ENCODE measurements at places on chromosomes 13 and 19.

- DNase-seq = no peak
These were observed 780.8 kb downstream of the GPC5 start for GRCh38 chr13:92179223-92179622.

DNA sequence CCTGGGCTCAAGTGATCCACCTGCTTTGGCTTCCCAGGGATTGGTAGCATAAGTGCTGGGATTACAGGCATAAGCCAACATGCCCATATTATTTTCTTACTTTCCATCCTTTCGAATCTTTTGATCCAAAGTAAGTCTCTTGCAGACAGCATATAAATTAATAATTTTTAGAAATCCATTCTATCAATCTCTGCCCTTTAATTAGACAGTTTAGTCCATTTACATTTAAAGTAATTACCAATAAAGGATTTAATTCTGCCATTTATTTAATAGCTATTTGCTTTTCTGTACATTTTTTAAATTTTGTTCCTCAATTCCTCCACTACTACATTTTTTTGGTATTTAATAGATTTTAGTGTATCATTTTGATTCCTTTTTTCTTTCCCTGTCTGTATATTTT lies 7.3 kb upstream of the URI1 start:
- no peak for DNase-seq

DNA sequence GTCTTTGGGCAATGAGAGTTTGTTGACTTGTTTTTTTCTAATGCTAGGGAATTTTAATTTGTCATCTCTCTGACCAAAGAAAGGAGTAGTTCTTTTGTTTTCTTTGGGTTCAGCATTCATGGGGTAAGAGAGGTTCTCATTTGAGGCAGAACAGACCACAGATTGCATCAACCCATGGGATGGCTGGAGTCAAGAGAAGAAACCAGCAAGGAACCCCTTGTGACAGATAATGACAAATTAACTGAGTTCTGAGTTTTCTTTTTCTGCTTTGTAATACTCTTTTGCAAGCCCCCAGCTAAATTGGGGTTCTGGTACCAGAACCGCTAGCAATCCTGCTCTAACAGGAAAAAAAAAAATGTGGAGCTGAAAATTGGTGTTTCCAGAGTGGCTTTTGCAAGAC lies 864.1 kb downstream of the DIAPH3 start:
- no peak for DNase-seq

GRCh38 chr13:73960474-73960873 lies 173.7 kb downstream of the KLF12 start:
- no peak for DNase-seq

DNA sequence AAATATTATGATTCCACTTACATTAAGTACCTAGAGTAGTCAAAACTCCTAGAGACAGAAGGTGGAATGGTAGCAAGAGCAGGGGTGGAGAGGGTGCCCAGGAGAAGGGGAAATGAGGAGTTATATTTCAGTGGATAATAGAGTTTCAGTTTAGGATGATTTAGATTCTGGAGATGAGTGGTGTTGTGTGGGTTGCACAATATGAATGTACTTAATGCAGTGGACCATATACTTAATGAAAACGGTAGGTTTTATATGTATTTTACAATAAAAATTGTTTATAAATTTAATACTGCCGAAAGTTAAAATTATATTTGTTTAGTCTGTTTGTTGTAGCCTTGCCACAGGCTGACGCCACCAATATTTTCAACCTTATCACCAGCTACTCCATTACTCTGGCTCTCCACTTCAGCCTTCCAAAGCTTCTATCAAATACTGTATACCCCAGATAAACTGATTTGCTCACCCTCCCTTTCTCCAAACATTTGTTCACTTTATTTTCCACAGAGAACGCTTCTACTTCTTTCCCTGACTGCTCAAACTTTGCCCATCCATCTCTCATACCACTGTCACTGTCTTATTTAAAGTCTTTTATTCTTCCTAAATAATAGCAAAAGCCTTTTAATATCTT lies 1.4 kb upstream of the RBM26 start:
- no peak for DNase-seq

- DNase-seq = no peak
These were observed 52.5 kb downstream of the MTUS2 start for GRCh38 chr13:28872427-28873176.

DNA sequence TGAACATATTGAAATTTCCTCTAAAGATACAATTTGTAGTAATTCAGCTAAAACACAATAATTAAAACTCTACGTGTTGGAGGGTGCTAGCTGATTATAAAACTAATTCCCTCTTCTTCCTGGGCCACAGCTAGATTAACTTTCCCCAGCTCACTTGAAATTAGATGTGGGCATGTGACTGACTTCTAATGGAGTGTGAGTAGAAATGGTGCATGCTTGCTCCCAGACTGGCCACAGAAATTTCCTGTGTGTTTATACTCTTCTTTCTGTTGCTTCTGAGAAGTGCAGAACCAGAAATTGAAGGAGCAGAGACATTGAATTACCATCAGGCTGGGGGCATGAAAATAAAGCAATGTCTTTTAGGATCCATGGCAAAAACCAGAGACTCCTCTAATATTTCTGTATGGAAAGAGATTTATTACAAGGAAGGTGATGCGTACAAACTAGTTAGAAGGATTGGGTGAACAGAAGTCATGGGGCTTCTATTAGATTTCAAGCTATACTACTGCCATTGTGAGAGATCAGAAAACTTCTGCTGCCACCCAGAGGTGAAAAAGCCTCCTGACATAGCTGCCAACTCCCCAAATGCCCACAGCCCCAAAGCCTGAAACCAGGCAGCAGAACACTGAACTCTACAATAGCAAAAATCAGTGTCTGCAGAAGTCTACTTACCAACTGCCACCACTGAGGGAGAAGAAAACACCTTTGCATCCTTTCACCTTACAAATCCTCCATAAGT lies 379.2 kb upstream of the MIR17HG start:
- DNase-seq = no peak

- no peak for DNase-seq
These were observed 20.8 kb downstream of the NLRP4 start for GRCh38 chr19:55857149-55857548.

DNA sequence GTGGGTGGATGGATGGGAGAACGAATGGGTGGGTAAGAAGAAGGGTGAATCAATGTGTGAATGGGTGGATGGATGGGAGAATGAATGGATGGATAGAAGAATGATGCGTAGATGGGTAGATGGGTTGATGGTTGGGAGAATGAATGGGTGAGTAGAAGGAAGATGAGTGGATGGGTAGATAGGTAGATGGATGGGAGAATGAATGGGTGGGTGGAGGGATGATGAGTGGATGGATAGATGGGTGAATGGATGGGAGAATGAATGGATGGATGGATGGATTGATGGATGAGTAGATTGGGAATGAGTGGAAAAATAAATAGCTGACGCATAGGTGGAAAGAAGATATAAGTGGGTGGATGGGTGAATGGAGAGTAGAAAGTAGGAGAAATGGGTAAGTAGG lies 16.5 kb downstream of the VSTM2B start:
- no peak for DNase-seq

- DNase-seq = no peak
These were observed 881 bp downstream of the ZNF20 start for GRCh38 chr19:12139269-12139668.

- no peak for DNase-seq
These were observed 133.1 kb upstream of the ZNF91 start for GRCh38 chr19:23528376-23528775.

- peak; percentile 32 for DNase-seq
These were observed 1.0 kb downstream of the CLPP start for GRCh38 chr19:6362351-6362801.

DNA sequence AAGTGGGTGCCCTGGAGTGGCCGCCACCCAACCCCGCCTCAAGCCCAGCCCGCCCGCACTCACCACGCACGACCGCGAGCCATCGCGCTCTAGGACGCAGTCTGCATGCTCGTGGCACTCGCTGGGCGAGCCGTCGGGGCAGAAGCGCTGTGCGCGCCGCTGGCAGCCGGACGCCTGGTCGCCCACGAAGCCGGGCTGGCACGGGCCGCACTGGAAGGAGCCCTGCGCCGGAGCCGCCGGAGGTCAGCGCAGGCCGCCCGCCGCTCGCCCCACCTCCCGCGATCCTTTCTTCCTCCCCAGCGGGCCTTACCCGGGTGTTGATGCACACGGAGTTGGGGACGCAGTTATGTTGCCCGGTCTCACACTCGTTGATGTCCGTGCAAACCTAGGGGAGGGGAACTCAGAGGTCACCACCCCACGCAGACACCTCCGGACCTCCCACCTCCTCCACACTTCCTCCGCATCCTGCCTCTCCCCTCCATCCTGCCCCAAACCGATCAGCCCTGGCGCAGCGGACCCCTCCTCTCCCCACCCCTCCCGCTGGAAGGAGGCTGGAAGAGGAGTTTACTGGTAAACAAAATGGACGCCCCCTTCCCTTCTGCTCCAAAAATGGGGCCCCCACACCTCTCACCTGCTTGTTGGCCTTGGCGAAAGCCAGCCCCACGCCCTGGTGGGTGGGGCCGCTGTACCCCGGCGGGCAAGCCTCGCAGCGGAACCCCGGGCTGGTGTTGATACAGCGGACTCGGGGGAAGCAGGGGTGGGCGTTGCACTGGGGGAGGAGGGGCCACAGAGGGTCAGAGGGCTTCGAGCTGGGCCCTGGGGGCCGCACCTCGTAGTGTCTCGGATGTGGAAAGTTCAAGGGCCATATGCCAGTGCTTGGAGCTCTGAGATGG lies 2.3 kb downstream of the COMP start:
- no peak for DNase-seq

- no peak for DNase-seq
These were observed 156.5 kb upstream of the ZNF507 start for GRCh38 chr19:32188921-32189320.

DNA sequence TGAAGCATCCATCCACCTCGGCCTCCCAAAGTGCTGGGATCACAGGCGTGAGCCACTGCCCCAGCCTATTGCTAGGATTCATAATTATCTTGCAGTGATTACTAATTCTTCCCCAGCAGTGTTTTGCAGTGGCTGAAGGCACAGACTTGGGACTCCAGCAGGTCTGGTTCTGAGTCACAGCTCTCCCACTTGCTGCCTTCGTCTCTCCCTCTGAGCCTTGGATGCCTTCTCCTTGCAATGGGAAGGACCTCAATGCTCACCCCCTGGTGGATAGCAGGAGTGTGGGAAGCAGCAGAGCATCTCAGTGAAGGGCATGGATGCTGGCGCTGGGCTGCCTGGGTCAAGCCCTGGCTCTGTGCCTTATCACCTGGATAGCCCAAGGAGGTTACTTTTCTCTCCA lies 37.6 kb upstream of the SHKBP1 start:
- no peak for DNase-seq

DNA sequence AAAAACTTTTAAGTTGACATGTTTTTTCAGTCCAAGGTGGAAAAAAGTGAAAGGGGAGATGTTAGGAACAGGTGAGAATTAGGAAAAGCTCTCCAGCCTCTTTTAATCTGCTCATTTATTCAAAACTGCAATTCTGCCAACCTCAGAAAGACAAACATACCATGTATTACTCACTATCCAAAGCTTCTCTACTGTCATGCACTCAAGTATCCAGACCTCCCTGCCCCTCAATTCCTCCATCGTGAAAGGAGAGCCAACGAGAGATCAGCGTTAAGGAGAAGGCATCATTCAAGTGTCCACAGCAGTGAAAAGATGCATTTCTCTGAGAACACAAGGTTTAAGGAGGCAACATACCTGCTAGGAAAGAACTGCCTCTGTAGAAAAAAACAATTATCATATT lies 24.5 kb downstream of the DIAPH3 start:
- no peak for DNase-seq

DNA sequence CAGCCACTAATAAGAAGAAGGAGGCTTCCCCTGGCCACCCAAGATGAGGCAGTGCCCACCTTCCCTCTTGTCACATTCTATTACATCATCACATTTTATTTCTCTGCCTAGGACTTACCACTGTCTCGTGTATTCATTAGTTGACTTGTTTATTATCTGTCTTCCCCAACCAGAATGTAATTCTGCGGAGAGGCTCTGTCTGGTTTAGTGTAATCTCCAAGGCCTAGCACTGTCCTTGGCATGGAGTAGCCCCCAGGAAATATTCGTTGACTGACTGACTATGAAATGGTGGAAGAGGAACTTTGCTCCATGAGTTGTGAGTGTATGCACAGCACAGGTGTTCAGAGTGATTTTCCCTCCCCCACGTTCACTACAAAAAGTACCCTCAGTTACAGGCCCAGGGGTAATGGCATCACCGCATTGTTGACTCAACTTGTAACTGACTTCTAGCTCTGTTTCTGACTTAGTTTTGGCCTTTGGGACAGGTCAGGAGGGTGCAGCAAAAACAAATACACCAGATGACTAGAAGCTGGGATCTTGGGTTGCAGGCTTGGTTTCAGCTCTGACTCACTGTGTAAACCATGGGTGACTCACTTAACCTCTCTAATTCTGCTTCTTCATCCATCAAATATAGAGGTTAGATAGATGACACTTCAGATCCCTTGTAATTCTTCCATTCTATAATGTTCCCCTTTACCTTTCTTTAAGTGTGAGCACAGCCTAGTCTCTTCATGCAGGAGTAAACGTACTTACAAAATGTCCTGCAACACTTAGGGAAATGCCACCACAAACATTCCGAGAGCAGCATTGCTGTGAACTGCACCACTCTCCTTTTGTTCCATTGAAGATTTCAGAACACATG lies 229.7 kb downstream of the KCNRG start:
- peak; percentile 75 for DNase-seq

DNA sequence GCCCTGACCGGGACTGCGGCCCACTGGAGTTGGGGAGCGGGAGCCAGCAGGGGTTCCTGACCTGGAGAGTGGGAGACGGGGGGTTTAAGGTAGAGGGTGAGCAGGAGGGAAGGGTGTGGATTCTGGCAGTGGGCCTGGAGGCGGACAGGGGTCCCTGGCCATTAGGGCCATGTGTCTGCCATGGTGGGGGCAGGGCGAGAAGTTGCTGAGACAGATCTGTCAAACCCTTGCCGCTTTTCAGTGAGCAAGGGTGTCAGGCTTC lies 12.2 kb upstream of the SELENOW start:
- DNase-seq = no peak

DNA sequence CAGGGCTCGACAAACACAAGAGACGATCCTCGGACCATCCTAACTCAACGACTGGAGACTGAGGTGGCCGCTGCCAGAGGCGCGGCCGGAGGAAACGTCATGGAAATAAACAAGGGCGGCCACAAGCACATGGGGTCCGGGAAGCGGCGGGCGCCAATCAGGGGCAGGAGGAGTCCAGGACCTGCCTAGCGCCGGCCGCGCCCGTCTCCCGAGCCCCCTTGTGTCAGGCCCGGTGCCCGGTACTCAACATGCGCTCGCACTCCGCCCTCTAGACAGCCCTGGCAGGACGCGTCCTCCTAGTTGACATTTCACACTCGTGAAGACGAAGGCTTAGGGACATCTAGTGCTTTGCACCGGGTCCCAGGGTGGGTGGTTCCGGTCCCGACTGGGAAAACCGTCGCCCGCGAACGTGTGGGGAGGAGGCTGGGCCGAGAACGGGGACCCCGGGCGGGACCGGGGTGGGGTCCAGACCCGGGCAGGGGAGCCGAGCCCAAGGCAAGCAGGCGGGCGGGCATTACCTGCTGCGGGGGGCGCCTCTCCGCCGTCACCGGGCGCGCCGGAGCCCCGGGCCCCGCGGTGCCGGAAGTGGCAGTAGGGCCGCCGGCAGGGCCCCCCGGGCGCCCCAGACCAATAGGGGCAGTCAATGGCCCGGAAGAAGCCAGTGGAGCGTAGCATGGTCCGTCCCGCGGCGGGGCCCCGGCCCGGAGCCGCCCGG lies 442 bp downstream of the REXO1 start:
- no peak for DNase-seq

Measured in activated naive CD4-positive, alpha-beta T cell treated with anti-CD3 and anti-CD28 coated beads, Interleukin-2, amount 50 U/mL, for 72 hours (primary cell).